ENCODE measurements at places on chromosomes 1 and 21. TPM values are rescaled to one million over a fixed set of nuclear protein-coding genes. Genes with fewer than 3 reads are reported as not detected.

Gene KRTAP12-2
- not detected for total RNA-seq

Gene COL16A1
- total RNA-seq, result 60.6 TPM

Gene LENEP
- total RNA-seq, result 0.22 TPM

DNA sequence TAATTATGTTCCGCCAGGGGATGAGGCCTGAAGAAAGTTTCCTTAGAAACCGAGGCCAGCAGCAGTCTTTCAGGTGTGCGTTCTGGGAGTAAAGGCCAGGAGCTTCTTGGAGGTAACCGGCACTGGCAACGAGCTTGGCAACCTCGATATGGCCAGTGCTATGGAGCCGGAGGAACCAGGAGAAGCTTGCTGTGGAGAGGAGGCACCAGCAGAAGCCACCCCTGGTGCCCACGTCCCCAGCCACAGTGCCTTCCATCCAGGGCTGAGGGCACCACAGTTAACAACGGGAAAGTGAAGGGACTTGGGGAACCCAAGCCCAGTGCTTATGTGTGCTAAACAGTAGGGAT lies 41.5 kb upstream of the LIN9 start:
- no peak for DNase-seq

GRCh38 chr1:105516068-105516467 lies 1540.4 kb upstream of the PRMT6 start:
- no peak for DNase-seq

- no peak for DNase-seq
Observed at GRCh38 chr1:92944901-92945747, 16.1 kb downstream of the DIPK1A start.

Gene CIART
- total RNA-seq, result 4.3 TPM

DNA sequence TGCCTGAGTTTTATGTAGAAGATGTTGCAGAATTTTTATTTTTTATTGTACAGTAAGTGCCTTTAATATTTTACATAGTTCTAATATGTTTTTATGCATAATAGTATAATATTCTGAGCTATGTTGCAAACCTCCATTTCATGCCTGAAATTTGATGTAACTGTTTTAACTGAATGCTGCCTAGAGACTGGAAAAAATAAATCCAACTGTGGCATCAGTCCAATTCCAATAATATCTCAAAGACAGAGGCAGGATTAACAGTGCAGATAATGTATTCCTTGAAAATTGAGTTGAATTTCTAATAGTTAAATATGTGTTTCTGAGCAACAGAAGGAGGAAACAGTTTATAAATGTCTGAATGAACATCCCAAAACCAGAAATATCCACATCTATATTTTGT lies 61.1 kb upstream of the KIF1B start:
- DNase-seq, result no peak

Measured in spinal cord (tissue), 10 donors.